Calu3 (cell line): ENCODE measurements at places on chromosomes 2 and 18.
A peak's percentile ranks its signal among the peaks of the same experiment; 100 is the strongest.

GRCh38 chr2:189178726-189179569 is 613 bp downstream of the COL5A2 start:
- no peaks in the 10 kb centered on the region for H3K36me3 ChIP-seq
- no peak for DNase-seq
- no peaks in the 10 kb centered on the region for H3K4me1 ChIP-seq
- no peaks in the 10 kb centered on the region for H3K27me3 ChIP-seq
- no peak overlapping the region for H3K4me3 ChIP-seq
- H3K27ac ChIP-seq = no peak overlapping the region

DNA sequence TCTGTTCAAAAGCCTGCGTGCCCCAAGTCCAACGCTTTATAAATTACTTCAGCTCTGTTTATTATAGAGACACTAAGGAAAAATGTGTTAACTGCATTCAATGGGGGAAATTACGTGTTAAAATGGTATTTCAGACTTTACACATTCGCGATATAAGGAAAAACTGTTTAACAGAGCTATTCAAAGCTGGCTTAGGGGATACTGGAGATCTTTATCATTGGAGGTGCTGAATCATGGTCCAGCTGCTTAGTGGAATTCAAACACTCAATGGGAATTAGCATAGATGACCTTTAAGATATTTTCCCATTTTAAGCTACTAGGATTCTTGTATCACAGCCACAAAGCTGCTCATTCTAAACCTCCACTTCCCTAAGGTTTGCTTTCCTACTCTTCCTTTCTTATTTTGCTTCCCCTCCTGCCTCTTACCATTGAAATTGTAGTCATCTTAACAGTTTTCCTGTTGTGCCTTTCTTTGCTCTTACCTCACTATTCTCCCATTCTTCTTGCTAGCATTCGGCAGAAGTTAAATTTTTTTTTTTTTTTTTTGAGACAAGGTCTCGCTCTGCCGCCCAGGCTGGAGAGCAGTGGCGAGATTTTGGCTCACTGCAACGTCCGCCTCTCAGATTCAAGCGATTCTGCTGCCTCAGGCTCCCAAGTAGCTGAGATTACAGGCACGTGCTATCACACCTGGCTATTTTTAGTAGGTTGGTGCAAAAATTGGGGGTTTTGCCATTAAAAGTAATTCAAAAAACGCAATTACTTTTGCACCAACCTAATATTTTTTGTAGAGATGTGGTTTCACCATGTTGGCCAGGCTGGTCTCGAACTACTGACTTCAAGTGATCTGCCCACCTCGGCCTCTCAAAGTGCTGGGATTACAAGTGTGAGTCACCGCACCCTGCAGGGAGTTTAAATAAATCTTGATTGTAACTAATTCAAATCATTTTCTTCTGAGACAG is 6.5 kb downstream of the SULT6B1 start:
- DNase-seq = no peak
- H3K4me1 ChIP-seq = no peaks in the 10 kb centered on the region
- peaks cover 14% of the 10 kb centered on the region for H3K27me3 ChIP-seq
- H3K27ac ChIP-seq = no peak overlapping the region

DNA sequence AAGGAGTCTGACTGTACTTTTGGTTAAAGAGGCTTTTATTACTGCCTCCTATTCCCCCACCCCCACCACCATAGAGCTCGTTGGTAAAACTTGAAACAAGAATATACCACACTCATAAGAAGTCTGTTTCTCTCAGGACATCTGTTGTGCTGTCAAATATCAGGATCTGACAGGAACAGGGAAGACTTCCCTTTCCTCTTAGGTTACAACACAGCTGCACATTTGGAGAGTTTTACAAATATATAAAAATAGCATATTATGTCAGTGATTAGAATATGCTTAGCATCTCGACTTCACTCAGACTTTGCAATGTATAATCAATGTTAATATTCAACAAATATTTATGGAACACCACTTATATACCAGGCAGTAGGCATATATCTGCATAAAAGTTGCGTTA is 439.6 kb upstream of the REG3G start:
- H3K4me3 ChIP-seq = no peak overlapping the region
- no peaks in the 10 kb centered on the region for H3K27me3 ChIP-seq
- H3K27ac ChIP-seq = no peak overlapping the region
- H3K36me3 ChIP-seq = no peaks in the 10 kb centered on the region

DNA sequence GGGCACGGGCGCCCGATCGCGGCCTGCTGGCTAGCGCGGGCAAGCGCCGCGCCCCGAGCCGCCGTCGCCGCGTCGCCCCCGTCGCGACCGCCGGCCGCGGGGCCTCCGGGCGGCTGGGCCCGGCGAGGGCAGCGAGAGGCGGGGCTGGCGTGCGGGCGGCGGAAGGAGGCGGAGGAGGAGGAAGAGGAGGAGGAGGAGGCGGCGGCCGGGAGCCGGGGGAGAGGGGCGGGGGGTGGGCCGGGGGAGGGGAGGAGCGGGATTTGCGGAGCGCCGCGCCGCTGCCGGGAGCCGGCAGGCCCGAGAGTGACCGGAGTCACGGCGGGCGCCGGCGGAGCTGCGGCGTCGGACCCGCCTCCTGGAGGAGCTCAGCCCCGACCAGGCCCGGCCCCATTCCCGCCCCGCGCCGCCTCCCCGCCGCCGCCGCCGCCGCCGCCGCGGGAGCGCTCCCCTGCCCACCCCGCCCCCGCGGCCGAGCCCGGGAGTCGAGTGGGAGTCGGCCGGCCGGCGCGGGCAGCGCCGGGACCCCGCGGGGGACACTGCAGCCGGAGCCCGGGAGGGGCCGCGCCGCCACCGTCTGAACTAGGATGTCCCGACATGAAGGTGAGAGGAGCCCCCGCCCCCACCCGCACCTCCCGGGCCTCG is at the start of gene KCMF1:
TSS of gene KCMF1 (plus strand) at position 294 of the 642 bp plus-strand sequence. CDS start at position 585, 291 bp downstream.
- H3K36me3 ChIP-seq = peaks cover 59% of the 10 kb centered on the region
- H3K27me3 ChIP-seq = no peaks in the 10 kb centered on the region
- H3K4me3 ChIP-seq = peak within 1 kb of the TSS; percentile 71
- peak within 1 kb of the TSS; percentile 99 for H3K27ac ChIP-seq
- H3K4me1 ChIP-seq = peaks cover 19% of the 10 kb centered on the region

GRCh38 chr2:172087207-172087779 is 2.0 kb downstream of the DLX1 start:
- H3K4me1 ChIP-seq = peaks cover 40% of the 10 kb centered on the region
- H3K27me3 ChIP-seq = peaks cover 100% of the 10 kb centered on the region
- no peak overlapping the region for H3K27ac ChIP-seq
- peaks cover 23% of the 10 kb centered on the region for H3K36me3 ChIP-seq

GRCh38 chr2:160282063-160282580 is 82.0 kb upstream of the ITGB6 start:
- H3K4me1 ChIP-seq = peaks cover 43% of the 10 kb centered on the region
- no peak overlapping the region for H3K4me3 ChIP-seq

GRCh38 chr2:8045081-8045614 is 636.7 kb upstream of the ID2 start:
- H3K36me3 ChIP-seq = no peaks in the 10 kb centered on the region
- H3K27me3 ChIP-seq = no peaks in the 10 kb centered on the region
- no peak for DNase-seq

DNA sequence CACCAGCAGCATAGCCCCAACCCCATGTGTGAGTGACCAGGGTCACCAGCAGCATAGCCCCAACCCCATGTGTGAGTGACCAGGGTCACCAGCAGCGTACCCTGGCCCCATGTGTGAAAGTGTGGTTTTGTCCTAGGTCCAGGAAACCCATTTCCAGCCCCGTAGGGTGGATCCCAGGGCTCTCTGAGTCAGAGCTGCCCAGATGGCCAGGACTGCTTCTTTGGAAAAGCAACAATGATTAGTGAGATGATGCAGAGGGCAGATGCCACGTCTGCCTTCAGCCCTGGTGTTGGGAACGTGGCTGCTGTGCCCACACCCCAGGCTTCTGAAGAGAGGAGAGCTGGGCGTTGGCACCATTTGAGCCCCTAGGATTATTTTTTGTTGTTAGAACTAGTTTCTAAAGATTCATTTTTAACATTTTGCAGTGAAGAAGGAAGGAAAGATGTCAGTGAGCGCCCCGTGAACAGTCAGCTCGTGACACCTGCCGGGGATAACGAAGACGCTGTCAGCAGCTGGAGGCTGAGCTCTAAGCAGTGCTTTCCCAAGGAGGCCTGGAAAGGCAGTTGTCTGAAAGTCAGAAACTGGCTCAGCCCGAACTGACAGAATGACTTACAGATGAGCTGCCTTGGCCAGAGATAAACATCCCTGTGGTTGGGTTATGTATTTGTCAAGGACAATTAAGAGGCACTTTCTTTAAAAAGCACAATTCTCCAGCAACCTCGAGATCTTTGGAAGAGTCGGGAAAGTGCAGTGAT is 32.1 kb upstream of the KCNG2 start:
- H3K4me3 ChIP-seq = no peak overlapping the region
- DNase-seq = no peak
- H3K4me1 ChIP-seq = no peaks in the 10 kb centered on the region
- H3K27ac ChIP-seq = no peak overlapping the region
- no peaks in the 10 kb centered on the region for H3K36me3 ChIP-seq
- no peaks in the 10 kb centered on the region for H3K27me3 ChIP-seq

DNA sequence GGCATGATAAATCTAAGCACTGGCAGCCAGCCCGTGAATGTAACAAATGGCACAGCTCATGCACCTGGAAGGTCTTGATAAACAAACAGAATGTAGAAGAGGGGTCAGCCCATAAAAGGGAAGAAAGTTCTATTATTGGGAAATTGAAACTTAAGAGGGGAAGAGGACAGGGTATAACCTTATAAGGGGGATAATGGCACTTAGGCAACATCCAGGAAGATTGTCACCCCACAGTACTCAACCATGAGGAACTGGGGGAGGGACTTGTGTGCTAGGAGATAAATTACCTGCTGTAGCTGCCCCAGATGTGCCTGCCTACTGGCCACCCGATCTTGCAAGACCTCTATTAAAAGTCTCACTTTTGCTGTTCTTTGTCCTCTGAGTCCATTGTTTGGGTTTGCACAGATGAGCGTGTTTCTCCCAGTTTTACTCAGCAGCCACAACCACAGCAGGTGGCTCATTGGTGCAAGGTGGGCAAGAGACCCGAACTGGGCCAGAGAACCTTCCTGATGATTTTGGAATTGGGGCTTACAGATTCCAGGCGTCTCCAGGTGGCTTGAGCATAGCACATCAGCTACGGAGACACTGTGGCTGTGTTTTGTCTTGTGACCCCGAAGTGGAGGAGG is 79.0 kb upstream of the TAF1B start:
- H3K36me3 ChIP-seq = no peaks in the 10 kb centered on the region
- H3K27me3 ChIP-seq = peaks cover 15% of the 10 kb centered on the region
- H3K4me1 ChIP-seq = peaks cover 29% of the 10 kb centered on the region
- DNase-seq = no peak
- H3K27ac ChIP-seq = no peak overlapping the region

GRCh38 chr2:168611896-168612650 is 156.0 kb downstream of the CERS6 start:
- H3K27ac ChIP-seq = no peak overlapping the region
- H3K4me3 ChIP-seq = no peak overlapping the region
- no peak for DNase-seq
- no peaks in the 10 kb centered on the region for H3K36me3 ChIP-seq

DNA sequence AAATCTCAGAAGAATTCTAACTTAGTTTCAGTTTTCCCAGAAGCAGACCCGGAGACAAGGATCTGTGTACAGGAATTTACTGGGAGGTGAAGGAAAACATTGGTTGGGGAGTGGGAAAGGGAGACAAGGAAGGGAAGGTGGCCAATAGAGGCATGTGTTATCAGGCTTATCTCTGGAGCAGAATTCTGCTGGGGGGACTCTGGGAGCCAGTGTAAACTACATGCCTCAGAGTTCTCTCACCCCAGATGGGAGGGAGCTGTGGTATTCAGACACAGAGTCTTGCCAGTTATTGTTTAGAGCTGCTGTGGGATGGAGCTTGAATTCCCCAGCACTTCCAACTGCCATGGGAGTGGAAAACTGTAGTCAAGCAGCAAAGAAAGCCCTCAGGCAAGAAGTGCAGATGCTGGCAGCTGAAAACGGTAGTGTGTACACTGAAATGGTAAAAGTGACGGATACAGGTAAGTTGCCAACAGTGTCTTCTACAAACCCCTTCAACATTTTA is 19.0 kb downstream of the DNPEP start:
- H3K27me3 ChIP-seq = no peaks in the 10 kb centered on the region
- H3K4me3 ChIP-seq = no peak overlapping the region
- H3K4me1 ChIP-seq = peaks cover 19% of the 10 kb centered on the region

- no peaks in the 10 kb centered on the region for H3K36me3 ChIP-seq
- no peak overlapping the region for H3K27ac ChIP-seq
- no peaks in the 10 kb centered on the region for H3K27me3 ChIP-seq
Observed at GRCh38 chr18:64803471-64803870, 654.6 kb upstream of the LINC00305 start.

DNA sequence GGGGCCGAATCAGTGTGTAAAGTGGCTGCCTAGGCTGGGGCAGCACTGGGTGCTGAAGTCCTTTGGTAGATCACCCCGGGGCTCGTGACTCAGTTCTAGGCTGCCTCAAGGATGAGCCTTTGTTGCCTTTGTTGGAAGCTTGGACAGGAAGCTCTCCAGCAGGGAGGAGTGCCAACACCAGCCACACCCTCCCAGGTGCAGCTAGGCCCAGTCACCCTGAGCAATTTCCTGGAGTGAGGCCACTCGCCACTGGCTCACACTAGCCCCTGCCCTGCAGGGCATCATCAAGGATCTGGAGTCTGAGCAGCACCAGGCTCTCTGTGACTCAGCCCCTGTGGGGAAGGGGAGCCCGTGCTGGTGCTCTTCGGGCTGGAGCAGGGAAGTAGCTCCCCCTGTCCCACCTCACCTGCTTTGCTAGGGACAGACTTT is 6.7 kb upstream of the SDC1 start:
- H3K27ac ChIP-seq = peak overlapping the region; percentile 90
- peak; percentile 93 for DNase-seq
- H3K4me1 ChIP-seq = peaks cover 54% of the 10 kb centered on the region
- peaks cover 32% of the 10 kb centered on the region for H3K36me3 ChIP-seq

- H3K27ac ChIP-seq = no peak overlapping the region
- no peak overlapping the region for H3K4me3 ChIP-seq
- DNase-seq = no peak
- peaks cover 12% of the 10 kb centered on the region for H3K4me1 ChIP-seq
- no peaks in the 10 kb centered on the region for H3K36me3 ChIP-seq
Observed at GRCh38 chr18:44777457-44778192, 96.9 kb downstream of the SETBP1 start.

DNA sequence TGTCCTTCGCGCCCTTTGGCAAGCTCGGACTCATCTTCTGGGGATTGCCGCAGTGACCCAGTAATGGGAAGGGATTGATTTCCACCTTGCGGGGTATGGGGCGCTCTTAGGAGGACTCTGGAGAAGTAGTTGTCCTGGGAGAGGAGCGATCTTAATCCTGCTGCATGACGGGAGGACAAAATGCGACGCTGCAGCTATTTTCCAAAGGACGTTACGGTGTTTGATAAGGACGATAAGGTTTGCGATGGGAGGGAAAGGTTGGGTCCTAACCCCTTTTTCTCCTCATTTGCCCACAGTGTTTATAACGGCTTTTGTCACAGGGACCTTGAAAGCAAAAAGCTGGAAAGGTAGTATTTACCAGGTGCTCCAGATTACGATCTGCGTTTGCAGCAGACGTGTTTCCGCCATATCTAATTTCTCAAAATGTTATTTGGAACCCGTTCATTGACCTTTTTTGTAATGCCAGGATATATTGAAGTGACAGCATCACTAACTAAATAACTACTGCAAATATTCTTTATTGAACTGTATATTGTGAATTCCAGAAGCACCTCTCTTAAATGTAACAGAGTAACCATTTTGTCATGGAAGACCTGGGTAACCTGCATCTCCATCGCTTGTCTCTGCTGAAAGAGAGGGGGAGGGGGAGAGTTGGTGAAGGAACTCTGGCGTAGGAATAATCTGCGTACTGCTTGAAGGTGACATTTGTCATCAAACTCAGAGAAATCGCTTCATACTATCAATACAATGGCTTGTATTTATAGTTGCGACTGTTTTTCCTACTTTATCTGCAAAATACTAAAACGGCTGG is 590 bp downstream of the MDH1 start:
- peak overlapping the region; percentile 91 for H3K4me3 ChIP-seq
- H3K36me3 ChIP-seq = peaks cover 43% of the 10 kb centered on the region
- H3K27ac ChIP-seq = peak overlapping the region; percentile 93
- H3K4me1 ChIP-seq = peaks cover 18% of the 10 kb centered on the region
- no peaks in the 10 kb centered on the region for H3K27me3 ChIP-seq
